CD4-positive, alpha-beta T cell treated with Interleukin-6 at 100 ng/mL for 8 hours (primary cell): ENCODE measurements at places on chromosomes 5 and 9.

DNA sequence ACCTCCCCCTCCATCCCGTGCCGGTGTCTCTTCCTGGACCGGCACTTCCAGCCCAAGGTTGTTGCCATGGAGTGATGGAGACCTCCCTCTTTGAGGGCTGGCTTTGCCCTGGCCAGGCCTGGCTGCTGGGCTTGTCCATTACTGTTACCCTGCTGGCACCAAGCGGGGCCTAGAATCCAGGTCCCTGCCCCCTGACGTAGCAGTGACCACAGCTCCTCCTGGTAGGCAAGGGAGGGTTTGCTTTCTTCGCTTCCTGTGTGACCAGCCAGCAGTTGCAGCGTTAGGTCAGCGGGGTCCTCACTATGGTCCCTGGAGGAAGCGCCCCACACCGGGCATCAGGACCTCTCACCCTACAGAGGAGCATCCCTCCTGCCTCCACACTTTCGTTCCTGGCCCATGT is 146.7 kb upstream of the COL5A1 start:
- no peak for DNase-seq

DNA sequence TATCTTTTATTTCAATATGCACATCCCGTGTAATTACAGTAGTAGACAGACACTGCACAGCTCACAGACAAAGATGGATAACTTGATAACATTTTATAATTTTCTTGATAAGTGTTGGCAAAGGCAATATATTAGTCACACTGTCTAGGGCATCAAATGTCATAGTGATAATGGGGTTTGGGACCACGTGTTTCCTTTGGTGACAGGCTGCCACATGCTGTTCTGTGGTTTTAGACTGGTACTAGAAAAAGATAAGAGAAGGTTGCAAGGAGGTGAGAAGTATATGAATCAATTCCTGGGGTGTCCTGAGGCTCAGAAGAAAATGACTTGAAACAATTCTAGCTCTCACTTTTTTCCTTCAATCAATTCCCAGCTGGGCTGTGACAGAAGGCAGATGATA is 258.8 kb upstream of the CHD1 start:
- no peak for DNase-seq

DNA sequence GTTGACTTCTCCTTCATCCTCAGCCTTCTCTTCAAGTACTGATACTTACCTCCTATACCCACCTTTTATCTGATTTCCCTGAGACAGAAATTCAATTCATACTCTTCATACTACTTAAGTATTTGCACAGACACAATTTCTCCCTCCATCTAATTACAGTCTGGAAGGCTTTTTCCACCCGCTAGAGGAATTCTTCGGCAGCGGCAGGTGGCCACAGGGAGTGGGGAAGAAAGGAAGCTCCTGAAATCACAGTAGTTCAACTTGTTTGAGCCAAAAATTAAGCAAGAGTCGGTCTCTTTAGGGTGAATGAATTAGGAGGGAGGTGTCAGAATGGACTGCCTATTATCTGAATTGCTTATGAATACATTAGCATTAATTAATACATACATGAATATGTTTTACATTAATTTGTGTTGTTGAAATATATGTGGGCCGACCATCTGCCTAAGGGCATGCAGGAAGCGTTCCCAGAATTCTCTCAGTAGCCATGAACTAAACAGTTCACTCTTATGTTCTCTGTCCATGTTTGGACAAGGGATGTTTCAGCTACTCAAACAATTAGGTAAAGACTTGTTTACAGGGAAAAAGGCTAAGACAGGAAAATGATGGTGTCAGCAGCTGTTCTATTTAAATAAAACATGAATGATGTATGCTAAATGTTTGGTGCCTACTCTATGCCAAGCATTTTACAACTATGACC is 101.4 kb upstream of the SMARCA2 start:
- no peak for DNase-seq

DNA sequence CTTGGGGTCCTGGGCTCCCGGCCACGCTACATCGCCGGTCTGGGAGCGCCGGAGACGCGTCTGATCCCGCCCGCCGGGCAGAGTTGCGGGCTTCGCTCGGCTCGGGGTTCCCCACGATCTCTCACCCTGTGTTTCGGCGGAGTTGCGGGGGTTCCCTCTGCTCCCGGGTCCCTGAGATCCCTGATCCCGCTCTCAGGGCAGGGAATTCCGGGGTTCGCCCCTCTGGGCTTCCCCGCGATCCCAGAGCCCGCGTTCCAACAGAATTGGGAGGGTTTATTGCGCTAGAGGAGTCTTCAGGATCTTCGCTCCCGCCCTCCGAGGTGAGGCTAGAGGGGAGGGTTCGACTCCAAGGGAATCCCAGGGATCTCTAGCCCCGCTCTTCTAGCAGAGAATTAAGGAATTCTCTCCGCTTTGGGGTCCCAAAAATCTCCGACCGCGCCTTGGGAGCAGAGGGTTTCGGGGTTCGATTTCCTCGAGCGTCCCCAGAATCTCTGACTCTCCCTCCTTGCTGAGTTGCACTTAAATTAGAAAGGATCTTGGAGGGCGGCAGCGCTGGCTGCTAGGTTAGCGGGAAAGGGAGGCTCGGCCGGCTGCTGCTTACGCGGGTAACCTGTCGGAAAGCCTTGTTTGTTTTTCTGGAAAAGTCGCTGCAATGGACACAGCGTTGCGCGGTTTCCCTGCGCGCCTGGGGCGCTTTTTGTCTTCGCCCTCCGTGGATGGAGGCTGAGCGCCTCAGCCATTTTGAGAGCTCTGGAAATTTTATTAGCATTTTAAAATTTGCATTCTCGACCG is 1.3 kb downstream of the DMRT1 start:
- no peak for DNase-seq

GRCh38 chr5:133048993-133049725 is 2.7 kb upstream of the HSPA4 start:
- no peak for DNase-seq

GRCh38 chr5:79561525-79561893 is 47.6 kb upstream of the HOMER1 start:
- no peak for DNase-seq

DNA sequence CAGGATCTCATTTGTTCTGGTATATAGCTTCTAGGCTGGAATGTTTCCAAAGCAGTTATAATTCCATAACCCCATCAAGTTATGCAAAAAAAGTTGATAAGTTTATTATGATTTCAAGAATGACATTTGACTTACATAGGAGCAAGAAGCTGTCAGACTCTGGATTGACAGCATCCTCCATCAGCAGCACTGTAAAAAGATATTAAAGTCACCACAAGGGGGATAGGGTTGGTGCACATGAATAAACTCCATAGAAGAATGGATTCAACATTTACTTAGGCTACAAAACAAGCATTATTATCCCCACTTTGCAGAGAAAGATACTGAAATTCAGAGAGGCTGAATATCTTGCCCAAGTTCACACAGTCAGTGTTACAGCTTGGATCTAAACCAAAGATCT is 208.9 kb upstream of the SLC30A5 start:
- no peak for DNase-seq
